M059J (cell line): ENCODE measurements at places on chromosomes 1 and 21. TPM values are rescaled to one million over a fixed set of nuclear protein-coding genes. Genes with fewer than 3 reads are reported as not detected.

DNA sequence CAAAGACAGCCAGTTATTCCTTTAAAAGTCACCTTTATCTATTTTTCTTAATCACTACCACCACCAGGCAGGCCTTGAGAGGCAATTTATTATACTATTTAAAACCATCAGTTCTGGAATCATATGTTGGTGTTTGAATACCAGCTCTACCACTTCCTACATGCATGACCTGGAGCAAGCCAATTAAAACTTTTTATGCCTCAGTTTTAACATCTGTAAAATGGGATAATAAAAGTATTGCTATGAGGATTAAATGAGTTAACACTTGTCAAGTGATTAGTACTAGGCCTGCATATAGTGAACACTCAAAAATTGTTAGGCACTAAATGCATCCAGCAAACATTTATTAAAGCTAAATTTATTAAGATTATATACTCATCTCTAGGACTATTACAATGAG, 49.2 kb upstream of the ADORA3 start:
- no peak for DNase-seq

TRIM17 gene
- total RNA-seq: not detected in 2 replicates

SPATA6 gene
- 1.8 TPM in 1 of 2 replicates, not detected in the other for total RNA-seq

DNA sequence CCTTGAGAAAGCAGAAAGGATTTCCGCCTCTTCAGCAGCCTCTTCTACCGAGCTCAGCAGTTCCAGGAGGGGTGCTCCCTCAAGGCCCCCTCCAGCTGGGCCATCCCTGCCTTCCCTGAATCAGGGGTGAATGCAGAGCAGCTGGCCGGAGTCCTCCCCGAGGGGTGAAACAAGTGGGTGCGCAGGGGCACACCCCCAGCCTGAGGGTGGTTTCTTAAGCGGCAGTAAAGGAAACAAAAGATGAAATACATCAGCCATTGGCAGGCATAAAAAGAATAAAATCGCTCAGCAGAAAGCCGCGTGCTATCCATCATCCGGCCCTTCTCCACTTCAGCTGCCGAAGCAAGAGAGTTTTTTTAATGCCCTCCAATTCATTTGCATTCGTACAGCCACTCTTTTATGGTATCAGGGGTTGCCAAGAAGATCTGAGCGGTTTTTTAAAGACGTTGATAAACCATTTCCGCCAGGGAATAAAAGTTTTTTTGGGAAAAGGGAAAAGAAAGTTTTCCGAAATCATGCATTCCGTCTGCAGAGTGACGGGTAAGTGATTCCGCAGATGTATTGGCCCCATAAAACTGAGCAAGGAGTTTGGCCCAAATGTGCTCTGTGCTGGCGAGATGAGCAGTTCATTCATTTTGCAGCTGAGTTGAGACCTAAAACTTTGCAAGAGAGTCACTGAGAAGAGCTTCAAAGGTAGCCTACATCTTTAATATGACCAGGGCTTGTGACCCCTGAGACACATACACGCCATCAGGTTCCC, 73.7 kb upstream of the ZC3H12A start:
- DNase-seq: no peak

DNA sequence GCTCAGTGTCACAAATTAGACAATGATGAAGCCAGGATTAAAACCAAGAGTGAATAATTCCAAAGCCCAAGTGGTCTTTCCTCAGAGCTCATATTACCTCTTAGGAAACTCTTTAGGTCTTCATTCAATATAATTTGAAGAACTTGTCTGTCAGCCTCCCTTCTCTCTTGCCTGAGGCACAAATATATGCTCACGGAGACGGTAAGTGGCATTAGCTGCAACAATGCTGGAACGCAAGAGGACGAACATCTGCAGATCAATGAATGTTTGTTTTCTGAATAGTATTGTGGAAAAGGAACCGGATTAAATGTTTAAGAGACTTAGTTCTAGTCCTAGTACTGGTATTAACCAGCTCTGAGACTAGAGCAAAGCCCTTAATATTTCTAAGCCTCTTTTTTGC, 39.7 kb upstream of the LYST start:
- DNase-seq: no peak

- no peak for DNase-seq
These were observed 283.2 kb upstream of the LYPLAL1 start for GRCh38 chr1:218890451-218890850.

HPCAL4 gene
- 1.0 and 1.1 TPM in 2 replicates for total RNA-seq

- DNase-seq: peak; percentile 14
These were observed 26.0 kb upstream of the C2CD2 start for GRCh38 chr21:41979751-41980369.

DNA sequence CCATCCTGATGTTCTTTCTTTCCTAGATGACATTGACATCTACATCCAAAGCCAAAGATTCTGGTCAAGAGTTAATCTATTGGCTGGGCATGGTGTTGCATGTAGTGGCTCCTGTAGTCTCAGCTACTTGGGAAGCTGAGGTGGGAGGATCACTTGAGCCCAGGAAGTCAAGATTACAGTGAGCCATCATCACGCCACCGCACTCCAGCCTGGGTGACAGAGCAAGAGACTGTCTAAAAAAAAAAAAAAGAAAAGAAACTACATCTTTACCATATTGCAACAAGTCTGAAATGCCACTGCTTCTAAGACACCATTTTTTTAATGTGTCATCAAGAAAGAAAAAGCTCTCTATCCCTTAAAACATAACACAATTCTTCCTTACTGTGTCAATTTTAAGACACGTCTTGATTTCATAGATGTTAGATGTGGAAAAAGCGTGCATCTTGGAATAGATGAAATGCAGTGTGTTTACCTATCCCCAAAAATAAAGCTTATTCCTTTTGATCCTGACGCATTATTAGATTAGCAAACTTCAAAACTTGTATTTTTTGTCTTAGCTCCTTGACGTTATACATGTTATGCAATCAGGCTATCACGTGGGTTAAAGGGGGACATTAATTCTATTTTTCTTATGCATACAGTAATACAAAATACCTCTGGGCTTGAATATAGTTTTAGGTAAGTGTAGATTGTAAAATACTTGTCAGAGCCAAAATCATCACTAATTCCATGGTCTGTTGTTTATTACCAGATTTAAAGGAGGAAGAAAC, 46.3 kb downstream of the ELAPOR1 start:
- no peak for DNase-seq

DNA sequence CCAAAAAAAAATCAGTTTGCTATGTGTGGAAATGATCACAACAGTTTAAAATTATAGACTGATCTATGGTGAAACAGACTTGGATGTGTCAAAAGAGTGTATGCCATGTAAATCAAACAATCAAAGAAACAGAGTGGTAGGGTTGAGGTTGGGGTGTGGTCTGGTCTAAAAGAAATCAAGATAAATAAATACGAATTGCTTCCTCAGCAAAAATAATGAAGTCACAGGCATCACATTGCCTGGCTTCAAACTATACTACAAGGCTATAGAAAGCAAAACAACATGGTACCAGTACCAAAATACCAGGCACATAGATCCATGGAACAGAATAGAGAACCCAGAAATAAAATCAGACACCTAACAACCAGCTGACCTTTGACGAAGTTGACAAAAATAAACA, 1796.9 kb downstream of the NCAM2 start:
- no peak for DNase-seq

- DNase-seq: no peak
These were observed 200.7 kb downstream of the CHRM3 start for GRCh38 chr1:239587066-239587465.

DNA sequence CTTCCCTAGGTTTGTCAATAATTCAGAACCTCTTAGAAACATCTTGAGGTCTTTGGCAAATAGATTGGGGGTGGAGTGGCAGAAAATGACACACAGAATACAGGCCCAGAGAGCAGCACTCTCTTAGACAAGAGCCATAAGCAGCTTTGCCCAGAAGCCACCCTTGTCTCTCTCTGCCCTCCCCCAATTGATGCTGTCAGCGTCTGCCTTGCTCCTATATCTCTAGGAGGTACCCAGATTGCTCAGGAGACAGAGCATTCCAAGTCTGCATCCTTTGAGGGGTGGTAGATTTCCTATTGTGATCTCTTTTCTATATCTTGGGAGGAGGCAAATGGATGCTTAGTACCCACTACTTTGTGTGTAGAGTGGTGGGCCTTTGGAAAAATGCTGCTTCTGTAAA, 1.8 kb downstream of the RGL1 start:
- no peak for DNase-seq

DNA sequence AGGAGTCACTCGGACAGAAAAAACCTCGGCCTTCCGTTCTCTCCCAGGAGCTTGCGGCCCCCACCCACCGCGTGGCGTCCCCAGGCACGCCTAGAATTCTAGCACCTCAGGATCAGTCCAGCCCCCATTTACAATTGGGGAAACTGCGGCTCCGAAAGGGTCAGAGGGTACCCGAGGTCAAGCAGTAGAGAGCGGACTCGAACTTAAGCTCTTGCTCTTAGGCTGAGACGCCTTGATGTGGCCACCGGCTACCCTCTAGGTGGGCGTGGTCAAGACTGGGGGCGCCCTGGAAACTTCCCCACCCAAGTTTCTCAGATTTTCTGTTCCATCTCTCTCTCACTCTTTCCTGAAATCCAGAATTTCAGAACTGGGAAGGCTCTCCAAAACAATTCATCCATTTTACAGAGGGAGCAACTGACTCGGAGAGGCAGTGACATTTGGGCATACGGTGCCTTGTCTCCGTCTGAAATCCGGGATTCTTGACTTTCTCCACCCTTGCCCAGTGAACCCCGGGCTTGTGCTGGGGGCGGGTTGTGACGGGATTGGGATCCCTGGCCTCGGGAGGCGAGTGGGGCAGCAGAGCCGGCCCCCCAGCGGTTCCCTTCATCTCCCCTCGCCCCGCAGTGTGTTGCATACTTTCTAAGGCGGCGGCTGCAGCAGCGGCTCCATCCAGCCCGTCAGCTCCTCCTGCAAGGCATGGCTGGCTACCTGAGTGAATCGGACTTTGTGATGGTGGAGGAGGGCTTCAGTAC, 777 bp downstream of the AZIN2 start:
- DNase-seq: no peak

- DNase-seq: peak; percentile 34
These were observed 184.2 kb downstream of the EIF4G3 start for GRCh38 chr1:20992322-20993056.

GRCh38 chr21:16536140-16536539, 806.4 kb downstream of the USP25 start:
- no peak for DNase-seq

GRCh38 chr1:158188611-158189010, 7.9 kb downstream of the CD1D start:
- no peak for DNase-seq
